NCI-H446 treated with DMSO at 0.1 percent for 48 hours (cell line): ENCODE measurements at places on chromosomes 13 and 19.

DNA sequence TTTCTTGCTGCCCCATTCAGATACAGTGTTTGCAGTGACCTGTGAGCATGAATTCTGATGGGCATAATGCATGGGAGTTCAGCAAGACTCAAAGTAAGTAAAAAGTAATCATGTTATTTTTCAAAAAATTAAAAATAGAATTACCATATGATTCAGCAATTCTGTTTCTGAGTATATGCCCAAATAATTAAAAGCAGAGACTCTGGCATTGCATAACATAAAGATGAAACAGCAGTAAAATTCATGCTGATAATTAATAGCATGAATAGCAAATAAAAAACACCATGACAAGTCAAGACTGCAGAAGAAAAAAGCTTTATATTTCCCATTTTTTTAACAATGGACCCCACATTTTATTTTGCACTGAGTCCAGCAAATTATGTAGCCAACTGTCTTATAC, 21.3 kb downstream of the RNF6 start:
- no peak for DNase-seq

DNA sequence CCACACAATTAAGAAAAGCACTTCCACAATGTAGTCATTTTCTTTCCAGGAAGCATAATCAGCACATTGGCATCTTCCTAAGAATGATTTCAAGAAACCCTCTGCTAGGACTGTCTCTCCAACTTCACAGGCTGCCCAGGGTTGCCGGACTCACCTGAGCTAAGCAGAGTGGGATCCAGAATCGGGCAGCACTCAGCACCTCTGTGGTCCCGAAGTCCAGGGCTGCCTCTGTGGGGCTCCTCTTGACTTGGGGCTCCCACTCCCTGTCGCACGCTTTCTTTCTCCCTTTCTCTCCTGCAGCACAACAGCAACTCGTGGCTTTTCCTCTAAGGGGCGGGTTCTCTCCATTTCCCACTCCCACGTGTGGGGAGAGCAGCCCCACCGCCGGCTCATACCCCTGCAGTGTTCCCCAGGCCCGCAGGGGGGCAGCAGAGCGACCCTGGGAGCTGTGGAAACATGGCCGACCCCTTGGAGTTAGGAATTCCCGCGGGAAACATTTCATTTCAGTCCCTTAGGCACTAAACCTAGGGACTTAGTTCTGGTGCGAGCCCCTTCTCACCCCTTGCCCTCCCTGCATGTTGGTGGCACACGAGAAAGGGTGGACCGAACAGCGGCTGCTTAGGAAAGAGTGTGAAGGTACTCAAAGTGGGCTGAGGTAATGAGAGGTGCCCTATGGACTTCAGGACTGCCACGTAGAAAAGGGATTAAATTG, at the start of gene TMEM272:
TSS of gene TMEM272 (minus strand) at position 316 of the 712 bp plus-strand sequence. CDS start 6,647 bp downstream, outside the sequence.
- no peak for DNase-seq

DNA sequence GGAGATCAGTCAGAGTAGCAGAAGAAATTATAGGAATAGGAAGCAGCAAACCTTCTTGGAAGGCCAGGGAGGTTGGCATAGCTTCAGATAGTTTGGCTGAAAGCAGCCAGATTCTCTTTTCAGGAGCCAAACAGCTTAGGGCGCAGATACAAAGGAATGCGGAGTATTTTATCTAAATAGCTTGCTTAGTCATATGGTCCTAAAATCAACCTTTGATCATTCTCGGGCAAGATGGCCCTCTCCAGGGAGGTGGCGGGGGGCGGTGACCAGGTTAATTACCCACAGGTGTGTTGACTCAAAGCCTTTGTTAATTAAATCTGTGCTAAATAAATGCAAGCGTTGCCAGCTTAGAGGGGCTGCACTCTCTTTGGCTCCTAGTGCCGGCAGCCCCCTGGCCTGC, 12.5 kb upstream of the NCR1 start:
- DNase-seq: no peak

DNA sequence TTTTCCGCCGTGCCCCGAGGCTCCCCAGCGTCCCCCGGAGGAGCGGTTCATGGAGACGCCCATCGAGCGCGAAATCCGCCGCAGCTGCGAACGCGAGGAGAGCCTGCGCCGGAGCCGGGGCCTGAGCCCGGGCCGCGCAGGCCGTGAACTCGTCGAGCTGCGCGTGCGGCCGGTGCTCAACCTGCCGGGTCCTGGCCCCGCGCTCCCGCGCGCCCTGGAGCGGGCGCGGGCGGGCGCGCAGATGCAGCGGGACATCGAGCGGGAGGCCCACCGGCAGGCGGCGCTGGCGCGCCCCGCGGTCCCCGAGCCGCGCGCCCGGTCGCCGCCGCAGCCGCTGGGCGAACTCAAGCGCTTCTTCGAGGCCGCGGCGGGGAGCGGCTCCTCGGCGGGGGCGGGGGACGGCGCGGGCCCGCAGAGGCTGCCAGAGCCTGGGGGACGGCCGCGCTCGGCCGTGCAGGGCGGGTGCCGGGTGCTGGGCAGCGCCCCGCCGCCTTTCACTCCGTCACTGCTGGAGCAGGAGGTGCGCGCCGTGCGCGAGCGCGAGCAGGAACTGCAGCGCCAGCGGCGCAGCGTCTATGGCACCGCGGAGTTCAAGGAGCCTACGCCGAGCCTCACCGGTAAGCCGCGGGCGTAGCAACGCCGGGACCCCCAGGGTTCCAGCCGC, 807 bp downstream of the MISP3 start:
- DNase-seq: peak; percentile 35

- DNase-seq: no peak
These were observed 86.7 kb upstream of the TPP2 start for GRCh38 chr13:102510072-102510471.

- no peak for DNase-seq
These were observed 3.6 kb downstream of the RGCC start for GRCh38 chr13:41460930-41461329.
